ENCODE measurements at places on chromosomes 2 and 18.

- no peak for DNase-seq
These were observed 165.6 kb downstream of the LRRTM1 start for GRCh38 chr2:80139001-80139400.

DNA sequence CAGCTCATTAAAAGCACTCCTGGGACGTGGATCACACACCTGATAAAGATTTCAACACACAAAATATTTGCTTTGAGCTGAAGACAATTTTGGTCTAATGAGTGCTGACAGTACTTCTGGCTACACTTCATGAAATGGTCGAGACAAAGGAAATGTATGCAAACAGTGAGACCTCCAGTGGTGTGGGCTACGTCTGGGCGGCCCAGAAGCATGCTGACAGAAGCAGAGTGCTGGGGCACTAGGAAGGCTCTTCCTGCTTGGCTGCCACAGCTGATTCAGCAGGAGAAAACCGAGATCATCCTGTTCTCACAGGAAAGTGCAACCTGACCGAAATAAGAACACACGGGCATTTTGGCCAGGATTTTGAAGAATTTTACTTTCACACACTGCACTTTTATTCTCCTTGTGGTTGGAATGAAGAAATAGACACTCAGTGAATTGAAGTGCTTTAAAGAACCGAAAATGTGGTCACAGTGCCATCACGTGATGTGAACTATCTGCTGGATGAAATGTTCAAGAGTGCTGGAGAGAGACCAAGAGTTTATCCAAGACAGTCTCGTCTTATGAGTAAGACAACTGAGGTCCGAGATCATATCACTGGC, 149.5 kb downstream of the CCBE1 start:
- no peak for DNase-seq

- peak; percentile 77 for DNase-seq
These were observed 447.0 kb upstream of the ID2 start for GRCh38 chr2:8234757-8235374.

DNA sequence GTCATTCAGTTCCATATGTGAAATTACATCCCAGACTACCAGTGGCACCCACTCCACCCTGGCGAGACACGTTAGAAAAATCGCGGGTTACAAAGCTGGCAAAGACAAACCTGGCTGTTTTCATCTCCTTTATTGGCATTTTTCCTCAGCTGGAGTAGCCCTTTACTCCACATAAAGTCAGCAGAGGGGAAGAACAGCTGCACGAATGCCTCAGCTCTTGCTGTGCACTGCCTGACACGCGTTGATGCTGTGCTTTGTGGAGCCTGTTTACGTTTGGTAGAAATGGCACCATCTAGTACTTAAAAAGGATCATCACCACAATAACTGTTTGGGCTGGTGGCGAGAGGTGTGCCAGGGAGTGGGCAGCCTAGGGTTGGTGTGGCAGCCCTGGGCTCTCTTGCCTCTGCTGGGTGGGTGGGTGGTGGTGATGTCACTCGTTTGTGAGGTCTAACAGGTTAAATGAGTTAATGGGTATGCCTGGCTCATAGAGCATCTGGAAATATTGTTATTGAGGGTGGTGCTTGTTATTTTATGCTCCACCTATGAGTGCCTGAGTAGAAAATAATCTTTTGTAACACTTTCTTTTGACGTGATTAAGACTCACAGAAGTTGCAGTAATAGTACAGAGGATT, 16.4 kb downstream of the FARP2 start:
- no peak for DNase-seq

GRCh38 chr18:8868779-8869415, 163.5 kb downstream of the MTCL1 start:
- no peak for DNase-seq

DNA sequence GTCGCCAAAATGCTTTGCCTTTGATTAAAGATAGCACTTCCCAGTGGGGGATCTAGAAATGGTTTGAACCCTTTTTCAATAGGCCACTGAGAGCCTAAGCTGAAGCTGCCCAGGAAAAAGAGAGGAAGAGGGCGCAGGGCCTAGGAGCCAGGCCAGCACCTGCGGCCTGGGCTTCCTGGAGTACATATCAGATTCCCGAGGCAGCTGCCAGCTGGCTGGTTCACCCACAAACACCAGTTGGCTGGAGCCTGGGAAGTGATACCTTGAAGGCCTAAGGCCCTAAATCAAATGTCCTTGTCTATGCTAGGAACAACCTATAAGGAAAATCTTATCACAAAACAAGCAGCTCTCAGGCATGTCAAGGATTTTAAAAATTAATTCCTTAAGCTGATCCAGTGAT, 37.1 kb downstream of the ANKRD44 start:
- no peak for DNase-seq

GRCh38 chr18:23088310-23088709, 47.0 kb upstream of the CABLES1 start:
- no peak for DNase-seq

DNA sequence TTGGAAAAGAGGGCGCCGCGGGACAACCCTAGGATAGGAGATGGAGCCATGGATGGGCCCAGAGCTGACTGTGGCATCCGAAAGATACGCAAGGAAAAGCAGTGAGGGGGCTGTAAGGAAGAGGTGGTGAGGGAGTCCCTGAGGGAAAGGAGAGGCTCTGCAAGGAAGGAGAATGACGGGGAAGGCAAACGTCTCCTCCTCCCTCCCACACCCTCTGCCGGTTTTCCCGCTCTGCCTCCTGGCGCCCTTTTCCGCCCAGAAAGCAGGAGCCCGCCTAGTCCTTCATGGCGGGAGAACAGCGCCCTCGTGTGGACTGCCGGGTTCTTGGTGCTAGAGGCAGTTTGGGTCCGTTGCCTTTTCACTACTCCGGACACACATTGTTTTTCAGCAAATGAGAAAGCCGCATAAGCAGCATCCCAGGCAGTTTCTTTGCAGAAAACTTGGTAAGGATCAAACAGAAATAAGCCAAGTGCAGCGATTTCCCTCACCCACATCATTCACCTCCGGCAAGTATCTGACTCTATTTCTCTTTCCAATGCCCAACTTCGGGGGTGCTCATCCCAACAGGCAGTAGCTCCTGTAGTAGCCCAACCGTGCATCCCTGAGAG, 200.4 kb downstream of the INO80D start:
- peak; percentile 73 for DNase-seq

- DNase-seq, result no peak
These were observed 55.9 kb upstream of the NT5C1B start for GRCh38 chr2:18645315-18645714.

- DNase-seq, result no peak
These were observed 15.4 kb downstream of the FEZ2 start for GRCh38 chr2:36582538-36582937.

DNA sequence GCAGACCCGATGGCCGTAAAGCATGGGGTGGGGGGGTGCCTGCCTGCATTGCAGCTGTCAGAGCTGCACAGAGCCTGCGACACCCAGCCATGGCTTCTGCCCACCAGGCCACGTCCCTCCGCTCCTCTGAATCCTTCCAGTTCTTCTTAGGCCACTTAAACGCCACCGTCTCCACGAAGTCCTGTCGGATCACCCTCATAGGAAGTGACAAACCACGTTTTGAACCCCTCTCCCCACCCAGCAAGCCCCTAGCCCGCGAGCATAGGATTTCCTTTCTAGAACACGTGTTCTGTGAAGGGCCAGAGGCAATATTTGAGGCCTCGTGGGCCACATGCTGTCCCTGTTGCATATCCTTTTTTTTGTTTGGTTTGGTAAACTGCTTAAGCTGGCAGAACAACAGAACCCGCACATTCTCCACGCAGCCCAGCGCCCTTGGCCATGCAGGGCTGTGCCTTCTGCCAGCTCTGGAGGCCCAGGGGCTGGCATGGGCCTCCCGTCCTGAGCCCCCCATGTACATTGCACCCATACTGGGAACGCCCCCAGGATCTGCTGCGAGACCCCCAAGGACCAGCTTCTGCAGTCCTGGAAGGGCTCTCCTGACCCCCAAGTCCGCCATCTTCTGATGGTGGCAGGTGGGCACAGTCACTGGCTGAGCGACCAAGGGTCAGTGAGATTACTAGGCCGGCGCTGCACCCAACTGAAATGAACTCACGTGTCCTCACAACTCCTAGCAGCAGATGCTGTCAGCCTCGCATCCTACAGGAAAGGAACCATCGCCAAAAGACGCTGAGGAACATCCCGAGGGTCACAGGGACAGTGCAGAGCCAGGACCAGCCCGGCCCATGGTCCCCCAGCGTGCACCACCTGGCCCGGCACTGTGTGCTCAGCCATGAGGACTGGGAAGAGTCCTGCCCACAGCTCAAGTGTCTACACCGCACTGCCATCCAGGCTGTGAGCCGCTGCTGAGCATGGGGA, 35.1 kb downstream of the ADI1 start:
- DNase-seq, result no peak

- peak; percentile 69 for DNase-seq
These were observed 215.1 kb upstream of the TRIB2 start for GRCh38 chr2:12501469-12502158.

GRCh38 chr2:25639131-25639530, 34.2 kb downstream of the DTNB start:
- DNase-seq, result no peak

DNA sequence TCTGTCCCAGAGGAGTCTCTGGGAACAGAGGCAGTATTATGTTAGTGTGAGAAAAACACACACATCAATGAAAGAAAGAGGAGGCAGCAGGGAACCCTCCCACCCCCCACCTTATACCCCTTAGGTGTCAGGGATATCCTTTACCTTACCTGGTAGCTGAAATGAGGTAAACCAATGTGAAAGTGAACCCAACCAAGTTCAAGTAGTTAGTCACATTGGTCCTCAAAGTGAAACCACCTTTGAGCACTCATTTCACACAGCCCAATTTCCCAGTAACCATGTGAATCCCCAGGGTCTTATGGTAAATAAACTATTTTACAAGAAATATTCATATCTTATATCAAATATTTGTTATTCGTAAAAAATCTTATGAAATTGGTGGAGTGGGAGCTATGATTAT, 377.8 kb downstream of the LRATD1 start:
- DNase-seq, result no peak

- DNase-seq, result no peak
These were observed 32.1 kb downstream of the CRACDL start for GRCh38 chr2:98903767-98904485.

GRCh38 chr2:138757384-138757783, 22.8 kb downstream of the NXPH2 start:
- DNase-seq, result no peak

DNA sequence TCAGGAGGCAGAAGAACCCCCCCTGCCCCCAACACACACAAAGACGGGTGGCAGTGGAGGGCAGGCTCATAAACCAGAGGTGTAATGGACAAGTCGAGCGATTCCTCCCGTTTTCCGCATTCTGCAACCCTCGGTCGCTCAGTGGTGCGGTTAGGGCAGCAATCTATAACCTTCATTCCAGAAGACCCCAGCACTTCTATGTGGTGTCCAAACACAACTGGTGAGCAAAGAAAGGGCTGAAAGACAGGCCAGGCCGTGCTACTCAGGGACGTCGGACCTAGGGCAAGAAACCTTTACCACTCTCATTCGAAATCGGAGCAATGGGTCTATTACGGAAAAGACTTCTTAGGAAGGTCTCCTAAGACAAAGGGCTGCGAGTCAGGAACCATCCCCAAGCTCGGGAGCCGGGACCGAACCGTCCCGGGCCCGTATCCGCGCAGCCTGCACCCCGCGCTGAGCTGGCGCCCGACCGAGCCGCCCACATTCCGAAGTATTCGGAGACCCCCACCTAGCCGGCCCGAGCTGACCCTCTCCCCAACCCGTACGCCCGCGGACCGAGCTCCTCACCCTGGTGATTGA, 568 bp downstream of the ARL5A start:
- DNase-seq, result peak; percentile 29

DNA sequence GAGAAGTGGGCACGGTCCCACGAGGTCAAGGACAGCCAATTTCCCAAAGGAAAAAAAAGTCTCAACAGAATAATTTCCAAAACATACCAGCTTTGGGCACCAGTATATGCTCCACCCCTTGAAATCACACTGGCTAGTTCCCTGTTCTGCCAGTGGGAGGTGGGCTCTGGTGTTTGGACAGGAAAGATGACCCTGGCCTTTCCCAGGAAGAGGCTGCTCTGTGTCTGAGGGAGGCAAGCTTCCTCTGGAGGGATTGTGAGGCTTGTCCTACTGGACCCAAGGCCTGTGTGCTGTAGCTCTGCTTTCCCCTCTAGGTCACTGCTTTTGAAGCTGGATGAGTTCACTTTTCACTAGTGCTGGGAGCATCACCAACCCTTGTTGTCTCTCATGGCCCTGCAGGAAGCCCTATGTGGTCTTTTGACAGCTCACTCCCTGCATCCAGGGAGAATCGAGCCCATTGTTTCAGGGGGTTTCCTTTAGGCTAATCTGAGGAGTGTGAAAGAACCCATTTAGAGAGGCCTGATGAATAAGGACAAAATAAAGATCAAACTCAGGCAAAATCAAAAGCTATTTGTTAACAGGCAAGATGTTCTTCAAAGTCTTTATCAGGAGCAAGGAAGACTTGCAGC, 36.3 kb downstream of the CXCR4 start:
- no peak for DNase-seq

GRCh38 chr18:28823506-28824182, 646.7 kb upstream of the CDH2 start:
- no peak for DNase-seq

- no peak for DNase-seq
These were observed 539.7 kb upstream of the NETO1 start for GRCh38 chr18:73407506-73407905.

GRCh38 chr2:202361108-202361507, 15.0 kb upstream of the BMPR2 start:
- DNase-seq, result no peak

DNA sequence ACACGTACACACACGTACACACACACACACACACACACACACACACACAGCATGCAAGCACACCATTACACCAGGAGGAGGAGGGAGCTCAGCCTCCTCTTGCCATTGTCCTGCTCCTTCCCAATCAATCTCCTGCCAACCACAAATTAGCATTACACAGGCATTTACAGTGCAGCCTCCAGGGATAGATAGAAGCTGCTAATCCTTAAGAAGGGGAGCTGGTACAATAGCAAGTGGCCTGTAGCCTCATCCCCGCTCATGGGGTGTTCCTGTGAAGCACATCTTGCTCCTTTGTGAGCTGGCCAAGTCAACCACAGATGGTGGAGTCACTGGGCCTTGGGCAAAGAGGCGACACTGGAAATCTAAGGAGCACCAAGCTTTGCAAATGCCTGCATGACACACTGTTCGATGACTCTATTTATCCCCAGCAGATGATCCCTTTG, 110.3 kb upstream of the PKDCC start:
- no peak for DNase-seq

Data from GM20000 (cell line).